ENCODE measurements at places on chromosomes 7 and 10. TPM values are rescaled to one million over a fixed set of nuclear protein-coding genes. Genes with fewer than 3 reads are reported as not detected.

DNA sequence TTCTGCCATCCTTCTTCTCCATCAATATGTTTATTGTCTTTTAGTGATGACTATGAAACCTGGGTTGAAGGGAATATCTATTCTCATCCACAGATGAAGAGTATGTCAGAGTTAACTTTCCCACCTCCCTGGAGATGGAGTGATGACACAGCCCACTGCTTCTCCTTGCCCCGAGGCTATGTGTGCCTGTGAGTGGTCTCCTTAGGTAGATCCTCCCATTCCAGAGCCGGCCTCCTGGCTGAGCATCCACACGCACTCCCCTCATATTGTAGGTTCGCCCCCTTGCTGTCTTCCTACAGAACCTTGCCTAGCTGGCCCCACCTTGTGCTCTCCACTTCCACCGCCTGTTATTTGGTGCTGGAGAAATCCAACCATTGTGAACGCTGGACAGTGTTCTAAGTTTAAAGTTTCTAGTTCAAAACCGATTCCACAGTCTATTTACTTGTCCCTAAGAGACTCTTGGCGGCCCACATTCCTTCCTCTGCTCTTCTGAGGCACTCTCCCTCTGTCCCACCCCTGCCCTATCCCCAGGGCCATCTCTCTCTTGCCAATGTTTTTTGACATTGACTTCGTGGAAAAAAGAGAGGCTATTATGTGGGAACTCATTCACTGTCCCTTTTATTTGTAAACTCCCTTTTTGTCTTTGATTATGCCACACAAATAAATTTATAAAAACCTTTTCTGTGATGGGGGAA is 168.0 kb downstream of the ZNF438 start:
- no peak for DNase-seq
- H3K36me3 ChIP-seq = no peaks in the 10 kb centered on the region
- H3K4me3 ChIP-seq = no peak overlapping the region
- H3K4me1 ChIP-seq = no peaks in the 10 kb centered on the region
- H3K27ac ChIP-seq = no peak overlapping the region
- no peaks in the 10 kb centered on the region for H3K27me3 ChIP-seq

DNA sequence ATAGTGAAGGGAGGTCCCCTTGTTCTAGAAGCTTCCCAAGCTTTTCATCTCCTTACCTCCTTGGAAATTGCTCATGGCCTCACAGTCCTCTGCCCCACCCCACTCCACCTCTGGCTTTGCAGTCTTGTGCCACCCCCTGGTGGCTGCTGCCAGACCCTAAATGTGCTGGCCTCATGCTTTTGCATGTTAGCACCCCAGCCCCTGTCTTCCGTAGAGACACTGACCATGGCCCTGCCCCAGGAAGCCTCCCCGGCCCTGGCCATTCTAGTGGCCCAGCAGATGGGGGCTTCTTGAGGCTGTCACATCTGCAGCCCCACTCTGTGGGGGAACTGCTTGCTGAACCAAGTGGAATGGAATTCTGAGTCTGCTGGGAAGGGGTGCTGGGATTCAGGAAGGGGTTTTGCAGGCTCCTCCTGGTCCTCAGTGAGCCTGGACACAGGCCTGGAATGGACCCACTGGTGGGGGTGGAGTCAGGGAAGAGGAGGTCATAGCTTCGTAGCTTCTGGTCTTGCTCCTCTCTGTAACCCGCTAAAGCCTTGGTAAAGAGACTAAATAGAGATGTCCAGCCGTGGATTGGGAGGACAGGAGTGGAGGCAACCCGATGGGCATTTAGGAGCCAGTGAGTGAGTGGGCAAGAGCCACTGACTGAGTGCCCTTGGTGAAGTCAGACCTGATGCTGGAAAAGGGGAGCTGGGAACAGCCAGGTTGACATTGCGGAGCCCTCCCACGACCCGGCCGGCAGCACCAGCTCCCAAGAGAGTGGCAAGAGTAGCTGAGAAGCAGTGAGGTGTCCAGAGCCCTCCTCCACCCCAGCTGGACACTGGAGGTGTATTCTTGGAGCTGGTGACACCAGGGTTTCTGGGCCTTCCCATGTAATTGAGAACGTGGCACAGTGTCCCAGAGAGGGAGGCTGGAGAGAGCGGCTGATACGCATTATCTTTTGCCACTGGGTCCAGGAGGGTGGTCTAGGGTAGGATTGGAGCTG is 20.9 kb downstream of the RAMP3 start:
- H3K27ac ChIP-seq = no peak overlapping the region
- no peaks in the 10 kb centered on the region for H3K4me1 ChIP-seq
- H3K36me3 ChIP-seq = no peaks in the 10 kb centered on the region
- H3K4me3 ChIP-seq = no peak overlapping the region

DNA sequence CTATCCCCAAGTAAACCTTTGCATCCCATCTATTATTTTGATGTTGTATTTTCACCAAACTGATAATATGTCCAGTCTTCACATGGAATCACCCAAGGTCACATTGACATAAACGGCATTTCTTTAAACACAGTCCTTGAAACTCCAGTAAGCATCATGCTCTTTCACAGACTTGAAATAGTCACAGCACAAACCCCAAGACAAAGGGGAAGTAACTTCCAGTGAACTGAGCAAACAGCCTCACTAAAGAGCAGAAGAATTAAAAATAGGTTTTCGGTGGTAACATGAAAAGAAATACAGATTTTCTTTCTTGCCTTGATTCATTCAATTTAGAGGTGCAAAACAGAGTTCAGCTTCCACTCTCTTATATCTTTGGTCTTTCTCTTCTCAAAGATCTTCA is 253.7 kb downstream of the SFMBT2 start:
- no peak overlapping the region for H3K27ac ChIP-seq
- H3K4me3 ChIP-seq = no peak overlapping the region
- no peak for DNase-seq
- peaks cover 7% of the 10 kb centered on the region for H3K36me3 ChIP-seq

MYOF gene
- total RNA-seq = 2.7 TPM

CDC14C gene
- total RNA-seq = not detected

FOXI2 gene
- total RNA-seq = 0.29 TPM

SLC29A3 gene
- total RNA-seq = 10.2 TPM

CTTNBP2 gene
- 15.7 TPM for total RNA-seq

GRID1 gene
- total RNA-seq = 0.35 TPM

Data from H9 (cell line).